ENCODE measurements at places on chromosomes 5 and 9. TPM values are rescaled to one million over a fixed set of nuclear protein-coding genes. Genes with fewer than 3 reads are reported as not detected.

DNA sequence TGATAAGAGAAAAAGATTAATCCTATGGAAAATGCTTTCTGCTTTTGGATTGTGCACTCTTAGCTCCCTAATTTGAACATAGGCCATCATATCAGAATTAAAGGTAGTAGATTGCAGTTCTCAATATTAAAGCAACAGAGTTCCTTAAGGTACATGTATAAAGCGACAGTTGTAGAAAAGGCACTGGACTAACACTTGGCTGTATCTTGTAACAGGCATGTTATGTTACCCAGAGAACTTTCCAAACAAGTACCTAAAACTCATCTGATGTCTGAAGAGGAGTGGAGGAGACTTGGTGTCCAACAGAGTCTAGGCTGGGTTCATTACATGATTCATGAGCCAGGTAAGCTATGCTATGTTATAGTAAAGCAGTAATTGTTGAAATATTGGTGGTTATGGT is 3.3 kb upstream of the SECISBP2 start:
- DNase-seq: no peak

GRCh38 chr9:91412941-91413340 is 10.7 kb downstream of the NFIL3 start:
- no peak for DNase-seq

DNA sequence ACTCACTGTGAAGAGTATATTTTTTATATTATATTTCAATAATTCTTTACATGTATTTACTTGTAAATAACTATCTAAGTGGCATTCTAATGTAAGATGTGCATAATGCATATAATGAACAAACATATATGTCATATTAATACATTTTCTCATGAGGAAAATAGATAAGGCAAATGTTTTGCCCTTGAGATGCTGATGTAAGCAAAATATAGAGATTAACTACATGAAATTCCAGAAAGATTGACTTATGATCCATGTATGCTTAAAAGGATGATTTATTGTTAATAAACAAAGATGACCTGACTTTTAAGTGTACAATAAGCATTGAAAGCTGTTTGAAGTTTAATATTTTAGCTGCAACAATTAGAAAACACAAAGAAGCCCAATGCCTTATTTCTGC is 559.9 kb downstream of the PTPRD start:
- no peak for DNase-seq

Gene PFN3
- total RNA-seq: not detected

- no peak for DNase-seq
Observed at GRCh38 chr9:91407580-91408318, 15.9 kb downstream of the NFIL3 start.

DNA sequence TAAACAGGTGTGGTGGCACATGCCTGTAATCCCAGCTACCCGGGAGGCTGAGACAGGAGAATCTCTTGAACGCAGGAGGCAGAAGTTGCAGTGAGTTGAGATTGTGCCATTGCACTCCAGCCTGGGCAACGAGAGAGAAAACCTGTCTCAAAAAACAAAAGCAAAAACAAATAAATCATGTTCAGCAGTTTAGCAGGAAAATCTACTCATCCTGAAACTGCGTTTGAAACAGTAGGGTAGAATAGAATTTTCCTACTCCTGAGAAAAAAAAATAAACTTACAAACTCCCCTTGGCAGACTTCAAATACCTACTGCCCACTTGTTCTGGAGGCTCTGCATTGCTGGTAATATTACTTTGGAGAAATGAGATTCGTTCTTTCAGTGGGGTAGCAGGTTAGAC is 367.7 kb downstream of the GADD45G start:
- no peak for DNase-seq
